Uterus (tissue), 4 donors: ENCODE measurements at places on chromosomes 11 and 22. TPM values are rescaled to one million over a fixed set of nuclear protein-coding genes. Genes with fewer than 3 reads are reported as not detected.

- no peak for DNase-seq
These were observed 79.7 kb downstream of the BUD13 start for GRCh38 chr11:116693102-116693570.

- DNase-seq = peak; percentile 48
These were observed 802 bp downstream of the ATG2A start for GRCh38 chr11:64916040-64916774.

- DNase-seq = no peak
These were observed 263.3 kb upstream of the SORL1-AS1 start for GRCh38 chr11:121716060-121716459.

- DNase-seq = no peak
These were observed 15.5 kb downstream of the C1QTNF6 start for GRCh38 chr22:37172266-37173245.

DNA sequence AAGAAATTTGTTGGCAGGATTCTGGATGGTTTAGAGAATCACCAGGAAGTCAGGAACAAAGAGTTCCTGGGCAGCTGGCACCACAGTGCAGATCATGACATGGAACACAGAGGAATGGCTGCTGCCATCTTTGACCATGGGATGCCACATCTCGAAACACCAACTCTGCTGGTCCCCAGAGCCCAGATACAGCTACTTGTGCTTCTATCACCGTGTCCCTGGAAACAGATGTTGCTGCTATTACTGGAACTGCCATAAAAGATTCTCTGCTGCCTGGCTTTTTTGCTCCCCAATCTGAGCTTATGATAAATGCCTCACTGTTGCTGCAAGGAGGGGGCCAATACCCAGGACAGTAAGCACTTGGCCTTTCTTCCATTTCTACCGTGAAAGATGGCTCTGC lies 185.2 kb downstream of the CSNK2A3 start:
- no peak for DNase-seq

GRCh38 chr22:28250036-28250695 lies 331.1 kb upstream of the PITPNB start:
- DNase-seq = no peak

DNA sequence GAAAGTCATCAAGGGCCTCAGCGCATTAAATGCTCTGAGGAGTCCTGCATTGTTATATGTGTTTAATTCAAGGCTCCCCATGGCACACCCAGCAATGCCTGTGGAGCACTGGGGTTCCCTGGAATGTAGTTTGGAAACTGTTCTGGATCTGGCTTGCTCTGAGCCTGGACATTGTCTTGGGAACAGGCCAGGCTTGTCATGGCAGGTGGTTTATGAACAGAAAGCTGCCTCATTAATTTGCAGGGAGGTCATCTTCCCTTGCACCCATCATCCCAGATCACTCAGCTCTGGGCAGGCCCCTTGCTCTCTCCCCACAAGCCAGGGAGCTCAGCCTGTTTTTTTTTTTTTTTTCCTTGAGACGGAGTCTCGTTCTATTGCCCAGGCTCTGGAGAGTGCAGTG lies 32.9 kb downstream of the RPS6KA4 start:
- DNase-seq = no peak

DNA sequence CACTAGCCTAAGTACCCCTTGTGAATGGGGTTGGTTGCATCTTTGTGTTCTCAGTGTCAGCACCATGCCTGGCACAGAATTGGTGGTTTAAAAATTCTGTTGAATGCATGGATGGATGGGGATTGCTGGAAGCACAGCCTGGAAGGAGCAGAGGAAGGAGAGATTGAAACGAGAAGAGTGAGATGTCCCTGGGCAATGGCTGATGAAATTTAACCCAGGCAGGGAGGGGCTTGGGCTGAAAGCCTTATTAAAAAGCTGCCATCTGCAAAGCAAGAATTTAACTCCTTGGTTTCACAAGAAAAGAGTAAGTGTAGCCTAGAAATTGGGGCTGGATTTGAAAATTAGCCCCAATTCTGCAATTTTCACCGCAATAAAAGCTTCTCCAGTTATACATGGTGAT lies 126.7 kb downstream of the TEAD1 start:
- DNase-seq = no peak

DNA sequence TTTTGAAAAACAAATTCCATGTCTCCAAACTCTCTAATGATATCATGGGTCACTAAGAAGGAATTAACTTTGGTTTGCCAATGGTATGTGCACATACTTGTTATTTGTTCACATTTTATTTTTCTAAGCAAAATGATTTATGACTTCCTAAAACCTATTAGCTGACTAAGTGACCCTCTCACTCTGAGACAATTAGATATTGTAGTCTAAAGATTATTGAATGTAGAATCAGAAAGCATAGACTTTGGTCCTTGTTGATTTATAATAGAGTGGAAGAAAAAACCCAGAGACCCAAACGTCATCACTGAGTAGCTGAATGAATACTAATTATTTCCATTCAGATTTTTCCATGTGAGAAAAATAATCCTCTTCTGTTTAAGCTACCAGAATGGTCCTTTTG lies 243.5 kb upstream of the ANO3 start:
- no peak for DNase-seq

DNA sequence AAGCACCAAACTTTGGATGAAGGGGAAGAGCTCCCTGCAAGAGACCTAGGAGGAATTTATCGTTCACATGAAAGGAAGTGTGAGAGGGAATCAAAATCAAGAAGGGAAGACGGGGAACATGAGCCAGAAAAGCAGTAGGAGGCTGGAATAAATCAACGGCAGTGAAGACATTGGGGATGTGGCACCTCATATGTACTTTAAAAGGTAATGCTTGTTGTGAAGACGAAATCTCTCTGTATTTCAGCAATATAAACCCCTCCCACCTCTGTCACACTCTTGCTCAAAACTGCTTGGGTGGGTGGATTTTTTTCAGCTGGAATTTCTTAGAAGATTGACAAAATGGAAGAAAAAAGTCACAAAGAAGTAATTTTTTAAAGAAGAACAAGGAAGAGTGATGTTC lies 243.5 kb downstream of the BUD13 start:
- no peak for DNase-seq

Gene ISX
- total RNA-seq = not detected

Gene XKR3
- not detected for total RNA-seq

Gene CDCA5
- total RNA-seq = 0.77 TPM

Gene MFRP
- total RNA-seq = 0.26 TPM

Gene TRIM66
- 7.4 TPM for total RNA-seq

Gene APOBEC3A
- not detected for total RNA-seq
